Tibial artery (tissue), 4 donors: ENCODE measurements at places on chromosomes 7 and 10.
A peak's percentile ranks its signal among the peaks of the same experiment; 100 is the strongest.

- DNase-seq = no peak
Observed at GRCh38 chr7:3821488-3821887, 520.4 kb downstream of the SDK1 start.

DNA sequence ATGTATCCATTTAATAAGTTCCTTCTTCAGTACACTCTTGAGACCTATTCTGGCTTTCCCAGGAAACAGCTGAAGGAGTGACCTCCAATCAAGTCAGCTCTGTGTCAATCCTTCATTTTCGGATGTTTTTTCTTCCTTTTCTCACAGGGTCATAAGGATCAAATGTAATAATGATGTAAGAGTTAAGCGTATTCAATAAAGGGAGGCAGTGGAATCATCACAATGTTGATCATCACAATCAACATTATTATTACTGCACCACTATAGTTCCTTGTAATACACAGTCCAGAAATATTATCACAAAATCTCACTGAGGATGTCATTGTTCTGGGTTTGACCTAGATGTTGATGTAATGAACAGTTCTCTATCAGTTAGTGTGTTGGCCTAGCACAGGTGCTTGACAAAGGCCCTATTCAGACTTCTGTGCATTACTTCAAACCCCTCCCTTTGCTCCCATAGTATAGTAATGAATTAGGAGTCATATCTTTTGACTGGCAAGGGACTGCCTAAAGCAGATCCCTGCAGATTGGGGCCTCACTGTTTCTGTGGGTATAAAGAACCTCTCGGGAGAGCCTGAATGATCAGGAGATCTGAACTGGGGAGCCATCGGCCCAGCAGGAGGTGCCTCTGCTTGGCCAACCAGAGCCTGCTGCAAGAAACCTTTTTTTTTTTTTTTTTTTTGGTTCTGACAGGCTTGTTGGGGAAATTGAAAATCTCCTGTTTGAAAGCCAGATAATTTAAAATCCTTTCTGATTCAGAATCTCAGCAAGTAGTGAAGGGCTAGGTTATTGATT is 100.6 kb downstream of the KAT6B start:
- DNase-seq = no peak

- no peak for DNase-seq
Observed at GRCh38 chr10:97456034-97456685, 10.2 kb downstream of the ZDHHC16 start.

- no peak for DNase-seq
Observed at GRCh38 chr10:11403116-11403515, 208.3 kb downstream of the USP6NL start.

DNA sequence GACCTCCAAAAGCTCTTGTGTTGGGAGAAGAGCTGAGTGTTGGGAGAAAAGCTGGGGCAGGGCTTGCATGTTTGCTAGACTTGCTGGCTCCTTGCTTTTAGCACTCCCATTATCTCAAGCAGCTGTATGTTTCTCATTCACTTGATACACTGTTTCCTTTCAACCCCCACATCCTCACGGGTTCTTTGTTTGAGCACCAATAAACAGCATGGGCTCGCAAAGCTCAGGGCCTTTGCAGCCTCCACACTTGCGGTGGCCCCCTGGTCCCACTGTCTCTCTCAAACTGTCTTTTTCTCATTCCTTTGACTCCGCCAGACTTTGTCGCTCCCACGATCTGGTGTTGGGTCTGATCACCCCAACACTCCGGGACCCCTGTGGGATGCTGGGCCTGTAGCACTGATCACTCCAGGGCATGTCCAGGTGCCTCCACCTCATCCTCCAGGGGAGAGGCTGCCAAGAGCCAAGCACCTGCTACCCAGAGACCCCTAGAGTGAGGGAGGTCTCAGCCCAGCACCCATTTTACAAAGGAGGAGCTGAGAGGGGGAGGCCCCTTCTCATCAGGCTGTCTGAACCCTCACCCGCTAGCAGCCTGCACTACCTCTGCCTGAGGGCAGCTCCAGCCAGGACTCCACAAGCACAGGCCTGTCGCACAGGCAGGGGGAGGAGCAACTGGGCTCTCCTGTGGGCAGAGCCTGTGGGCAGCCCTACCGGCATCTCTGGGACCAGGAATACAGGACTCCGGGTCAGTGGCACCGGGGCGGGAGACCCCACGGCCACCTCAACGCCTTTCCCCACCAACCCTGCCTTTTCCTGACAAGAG is 49.1 kb upstream of the MSMB start:
- no peak for DNase-seq

GRCh38 chr7:51982653-51983052 is 666.0 kb upstream of the COBL start:
- no peak for DNase-seq

DNA sequence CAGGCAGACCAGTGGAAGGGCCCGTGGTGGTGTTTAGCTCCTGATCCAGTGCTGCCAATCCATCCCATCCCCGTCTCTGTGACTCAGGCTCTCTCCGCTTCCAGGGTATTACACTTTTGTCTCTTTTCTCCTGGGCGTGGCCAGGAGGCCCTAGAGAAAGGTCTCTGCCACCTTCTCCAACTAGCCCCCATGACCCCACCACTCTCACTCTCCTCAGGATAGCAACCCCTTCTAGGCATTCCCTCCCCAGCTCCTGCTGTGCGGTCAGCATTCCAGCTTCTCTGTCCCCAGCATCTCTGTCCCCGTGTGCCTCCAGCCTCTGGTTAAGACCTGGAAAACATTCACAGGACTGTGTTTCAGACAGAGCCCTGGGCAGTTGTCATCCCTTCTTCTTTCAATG is 36.2 kb upstream of the R3HCC1L start:
- DNase-seq = no peak

DNA sequence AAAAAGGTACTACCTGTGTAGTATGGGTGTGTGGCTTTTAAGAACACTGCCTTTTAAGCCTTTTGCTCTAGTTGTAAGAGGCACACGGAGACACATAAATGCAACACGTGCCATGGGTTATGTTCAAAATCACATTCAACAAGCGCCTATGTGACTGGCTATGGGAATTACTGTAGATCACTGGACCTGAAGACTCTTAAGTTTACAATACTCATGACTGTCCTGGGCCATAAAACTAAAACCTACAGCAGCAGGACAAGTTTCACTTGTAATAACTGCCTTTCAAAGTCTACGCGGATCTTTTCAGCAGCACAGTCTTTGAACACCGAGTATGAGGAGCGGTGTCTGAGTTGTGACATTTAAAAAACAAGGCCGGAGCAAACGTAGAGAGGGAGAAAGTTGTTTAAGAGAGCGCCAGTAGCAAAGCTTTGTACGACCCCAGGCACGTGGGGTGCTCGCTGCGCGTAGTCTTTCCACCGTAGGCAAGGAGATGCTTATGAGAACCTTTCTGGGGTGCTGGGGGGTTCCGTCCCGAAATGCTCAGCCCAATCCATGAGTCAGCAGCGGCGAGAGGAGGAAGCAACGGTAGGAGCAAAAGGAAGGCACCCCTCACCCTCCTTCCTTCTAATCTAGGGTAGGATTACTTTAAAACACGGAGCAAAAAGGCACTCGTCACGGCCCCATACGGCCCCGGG is 662 bp downstream of the DNAJC2 start:
- DNase-seq = no peak

GRCh38 chr10:87794285-87794684 is 23.7 kb downstream of the ATAD1 start:
- no peak for DNase-seq

GRCh38 chr7:90078921-90079320 is 75.3 kb upstream of the STEAP1 start:
- no peak for DNase-seq

DNA sequence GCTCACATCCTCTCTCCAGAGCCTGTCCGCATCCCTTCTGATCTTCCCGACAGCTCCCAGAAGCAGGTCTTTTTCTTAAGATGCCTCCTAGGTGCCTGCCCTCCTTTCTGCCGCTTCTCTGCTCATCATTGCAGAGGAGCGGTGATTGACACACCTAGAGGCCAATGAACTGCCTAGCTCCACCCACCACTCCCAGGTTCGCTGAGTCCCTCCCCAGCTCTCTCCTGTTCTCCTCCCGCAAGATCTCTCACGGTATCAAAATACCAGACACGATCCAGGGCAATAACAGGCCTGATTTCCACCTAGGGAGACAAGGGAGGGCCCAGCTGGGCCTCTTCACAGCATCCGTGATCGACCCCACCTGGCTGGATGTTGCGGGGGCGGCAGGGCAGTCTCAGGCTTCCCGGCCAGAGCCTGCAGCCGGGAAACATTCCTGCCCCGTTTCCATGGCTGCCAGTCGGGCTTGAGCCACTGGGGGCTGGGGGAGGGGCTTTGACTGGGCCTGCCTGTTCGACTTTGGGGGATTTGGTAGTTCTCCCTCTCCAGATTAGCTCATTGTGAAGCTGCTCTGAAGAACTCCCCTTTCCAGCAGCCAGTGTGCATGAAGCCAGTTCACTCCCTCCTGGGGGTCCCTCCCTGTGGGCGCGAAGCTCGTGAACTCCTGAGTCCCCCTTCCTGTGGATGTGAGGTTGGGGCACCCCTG is 373.5 kb downstream of the RPS24 start:
- peak; percentile 57 for DNase-seq

- no peak for DNase-seq
Observed at GRCh38 chr7:71604818-71605414, 473.0 kb downstream of the GALNT17 start.

- DNase-seq = no peak
Observed at GRCh38 chr7:64908358-64908757, 5.3 kb downstream of the ZNF273 start.

- DNase-seq = no peak
Observed at GRCh38 chr10:3986493-3987142, 201.6 kb upstream of the KLF6 start.

DNA sequence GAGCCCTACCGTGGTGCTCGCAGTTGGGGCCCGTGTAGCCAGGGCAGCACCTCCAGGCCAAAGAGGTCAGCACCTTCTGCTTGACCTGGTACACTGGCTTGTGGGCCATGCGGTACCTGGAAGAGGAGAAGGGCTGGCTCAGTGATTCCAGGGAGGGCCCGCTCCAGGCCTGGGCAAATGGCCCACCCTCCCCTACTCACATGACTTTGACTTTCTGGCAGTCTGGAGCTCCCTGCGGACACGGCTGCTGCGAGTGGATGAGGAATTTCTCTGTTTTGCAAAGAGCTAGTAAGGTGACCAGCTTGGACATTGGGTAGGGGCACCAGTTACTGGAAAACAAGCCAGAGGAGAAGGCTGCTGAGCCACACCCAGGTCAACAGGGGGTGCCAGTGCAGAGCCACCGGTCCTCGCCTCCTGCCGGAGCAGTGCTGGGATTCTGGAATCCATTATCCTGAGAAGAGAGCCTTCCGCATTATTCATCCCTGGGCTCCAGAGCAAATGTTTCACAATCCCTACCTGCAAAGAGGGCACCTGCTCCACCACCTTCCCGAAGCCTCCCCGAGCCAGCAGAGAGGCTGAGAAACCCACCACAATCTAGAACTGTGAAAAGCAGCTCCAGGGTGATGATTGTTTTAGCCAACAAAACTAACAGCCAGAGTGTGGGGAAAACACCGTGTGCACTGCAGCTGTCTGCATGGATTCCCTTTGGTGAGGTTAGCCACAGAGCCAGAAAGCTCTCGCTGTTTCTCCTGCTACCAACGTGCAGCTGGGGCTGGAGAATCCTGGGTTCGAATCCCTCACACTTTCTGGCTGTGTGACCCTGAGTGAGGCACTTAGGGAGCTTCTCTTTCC is 11.8 kb downstream of the MMRN2 start:
- peak; percentile 63 for DNase-seq

DNA sequence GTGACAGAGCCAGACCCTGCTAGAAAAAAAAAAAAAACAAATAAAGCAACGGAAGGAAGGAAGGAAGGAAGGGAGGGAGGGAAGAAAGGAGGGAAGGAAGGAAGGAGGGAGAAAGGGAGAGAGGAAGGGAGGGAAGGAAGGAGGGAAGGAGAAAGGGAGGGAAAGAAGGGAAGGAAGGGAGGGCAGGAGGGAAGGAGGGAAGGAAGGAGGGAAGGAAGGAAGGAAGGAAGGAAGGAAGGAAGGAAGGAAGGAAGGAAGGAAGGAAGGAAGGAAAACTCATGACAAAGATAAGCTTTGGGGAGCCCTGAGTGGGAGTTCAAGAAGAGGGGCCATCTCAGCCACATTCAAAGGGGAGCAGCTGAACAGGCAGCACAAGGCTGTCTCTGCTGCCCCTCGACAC is 124.7 kb upstream of the MGMT start:
- DNase-seq = no peak

DNA sequence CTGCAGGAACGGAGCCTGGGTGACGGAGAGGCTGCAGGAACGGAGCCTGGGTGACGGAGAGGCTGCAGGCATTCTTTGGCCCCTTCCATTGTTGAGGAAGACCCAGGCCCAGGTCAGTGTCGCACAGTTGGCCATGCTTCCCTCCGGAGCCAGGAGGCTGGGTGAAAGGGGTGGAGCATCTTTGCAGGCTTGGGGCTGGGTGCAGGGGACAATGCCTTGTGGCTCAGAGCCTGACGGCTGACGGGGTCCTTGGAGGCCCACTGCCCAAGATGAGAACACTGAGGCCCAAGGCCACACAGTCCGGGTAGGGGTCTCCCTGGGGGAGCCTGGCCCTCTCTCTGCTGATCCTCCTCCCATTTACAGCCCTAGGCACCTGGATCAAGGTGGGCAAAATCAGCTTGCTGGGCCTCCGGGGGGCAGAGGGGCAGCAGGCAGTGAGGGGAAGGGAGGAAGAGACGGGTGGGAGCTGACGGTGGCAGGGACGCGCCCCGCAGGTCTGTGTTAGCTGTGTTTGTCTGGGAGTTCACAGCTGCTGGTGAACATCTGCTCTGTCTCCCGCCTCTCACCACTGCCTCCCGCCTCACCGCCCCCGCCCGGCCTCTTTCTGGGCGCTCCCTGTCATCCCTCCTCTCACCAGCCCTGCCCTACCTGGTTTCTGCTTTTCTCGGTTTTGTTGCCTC is 30.6 kb upstream of the PCBD1 start:
- no peak for DNase-seq

- no peak for DNase-seq
Observed at GRCh38 chr7:127910670-127911069, 120.6 kb downstream of the LRRC4 start.

- no peak for DNase-seq
Observed at GRCh38 chr7:96285579-96285978, 36.3 kb downstream of the SLC25A13 start.

GRCh38 chr10:73591935-73592699 is 975 bp upstream of the USP54 start:
- peak; percentile 62 for DNase-seq

GRCh38 chr10:133309100-133309719 is 496 bp downstream of the ZNF511 start:
- peak; percentile 93 for DNase-seq

DNA sequence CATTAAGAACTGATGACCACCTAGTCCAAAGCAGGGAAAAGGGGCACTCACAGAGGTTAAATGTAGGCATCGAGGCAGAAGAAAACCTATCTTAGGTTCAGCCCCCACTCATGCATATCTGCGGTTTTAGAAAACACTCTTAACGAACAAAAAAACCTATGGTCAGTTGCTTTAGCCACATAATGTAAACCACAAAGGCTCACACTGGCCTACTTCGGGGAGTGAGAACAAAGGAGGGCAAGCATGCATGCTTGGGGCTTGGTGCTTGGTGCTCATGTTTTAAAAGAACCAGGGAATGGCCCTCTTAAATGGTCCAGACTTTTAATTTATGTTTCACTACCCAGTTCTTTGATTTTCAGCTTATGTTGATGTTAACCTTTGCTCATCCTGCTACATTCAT is 14.2 kb downstream of the INSYN2A start:
- DNase-seq = no peak
